ENCODE measurements at places on chromosomes 6 and 20.
A peak's percentile ranks its signal among the peaks of the same experiment; 100 is the strongest.

DNA sequence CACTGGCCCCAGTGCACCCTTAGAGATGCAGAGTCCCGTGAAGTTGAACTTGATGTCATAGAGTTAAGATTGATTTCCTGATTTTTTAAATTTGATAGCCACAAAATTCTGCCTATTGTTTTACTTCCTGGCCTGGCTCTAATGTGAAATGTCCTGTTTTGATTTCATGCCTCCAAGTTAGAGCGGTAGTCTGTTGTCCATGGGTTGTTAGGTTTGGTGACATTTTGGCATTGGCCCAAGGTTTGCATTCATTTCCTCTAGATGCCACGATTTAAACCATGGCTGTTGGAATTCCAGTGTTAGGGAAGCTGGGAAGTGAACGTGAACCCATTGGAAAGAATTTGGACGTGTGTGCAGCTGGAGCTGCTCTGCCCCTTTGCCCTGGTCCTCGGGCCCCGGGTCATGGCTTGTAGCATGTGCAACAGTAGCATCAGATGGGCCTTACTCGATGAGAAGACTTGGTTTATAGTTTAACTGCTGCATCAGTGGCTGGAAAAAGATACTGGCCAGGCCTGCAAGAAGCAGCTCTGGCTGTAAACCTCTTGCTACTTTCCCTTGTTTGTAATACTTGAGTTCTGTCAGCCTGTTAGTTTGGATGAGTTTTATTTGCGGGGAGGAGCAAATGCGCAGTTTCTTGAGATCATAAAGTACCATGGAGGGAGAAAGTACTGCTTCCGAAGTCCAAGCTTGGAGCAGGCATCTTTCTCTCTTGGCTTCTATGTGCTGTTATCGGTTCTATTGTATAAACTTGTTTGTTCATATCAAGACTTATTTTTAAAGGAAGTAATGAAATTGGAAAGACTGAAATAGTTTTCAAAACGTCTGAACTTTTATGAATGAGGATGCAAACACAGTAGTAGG is 121.4 kb upstream of the CLDN20 start:
- no peak for DNase-seq

DNA sequence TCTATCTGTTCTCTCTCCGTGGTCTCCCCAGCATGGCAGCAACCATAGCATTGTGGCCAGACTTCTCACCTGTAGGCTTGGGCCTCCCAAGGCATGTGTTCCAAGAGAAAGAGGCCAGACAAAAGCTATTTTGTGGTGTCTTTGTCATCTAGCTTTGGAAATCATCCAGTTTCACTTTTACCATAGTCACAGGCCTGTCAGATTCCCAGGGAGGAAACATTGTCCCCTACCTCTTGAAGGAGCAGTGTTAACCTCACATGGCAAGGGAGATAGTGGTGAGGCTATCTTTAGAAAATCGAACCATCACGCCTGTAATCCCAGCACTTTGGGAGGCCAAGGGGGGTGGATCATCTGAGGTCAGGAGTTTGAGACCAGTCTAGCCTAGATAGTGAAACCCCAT is 42.3 kb upstream of the RALGAPA2 start:
- DNase-seq: no peak

GRCh38 chr20:21339499-21339898 is 36.4 kb downstream of the XRN2 start:
- DNase-seq: no peak

DNA sequence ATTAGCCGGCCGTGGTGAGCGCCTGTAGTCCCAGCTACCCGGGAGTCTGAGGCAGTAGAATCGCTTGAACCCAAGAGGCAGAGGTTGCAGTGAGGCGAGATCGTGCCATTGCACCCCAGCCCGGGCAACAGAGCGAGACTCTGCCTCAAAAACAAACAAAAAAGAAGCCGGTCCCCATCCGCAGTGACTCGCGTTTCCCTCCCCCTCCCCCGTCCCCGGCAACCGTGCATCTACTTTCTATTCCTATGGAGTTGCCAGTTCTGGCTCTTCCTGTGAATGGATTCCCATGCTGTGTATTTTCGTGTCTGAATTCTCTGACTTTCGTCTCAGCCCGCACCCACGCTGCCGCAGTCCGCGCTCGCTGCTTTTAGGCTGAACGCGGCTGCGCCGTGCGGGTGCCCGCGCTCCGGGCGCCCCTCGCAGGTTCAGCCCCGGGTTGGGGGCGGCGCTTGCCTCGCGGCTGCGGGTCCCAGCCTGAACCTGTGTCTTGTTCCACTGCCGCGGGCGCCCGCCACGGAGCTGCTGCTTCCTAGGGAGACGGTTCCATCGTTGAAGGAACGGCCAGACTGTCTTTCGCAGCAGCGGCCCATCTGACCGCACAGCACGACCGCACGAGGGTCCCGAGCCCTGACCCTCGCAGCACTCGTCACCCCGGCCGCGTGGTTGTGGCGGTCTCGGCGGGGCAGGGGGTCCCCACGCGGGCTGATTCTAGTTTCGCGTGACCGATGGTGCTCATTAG is 1.1 kb upstream of the MRGBP start:
- peak; percentile 44 for DNase-seq

- DNase-seq: no peak
These were observed 28.2 kb upstream of the RPS6KA2 start for GRCh38 chr6:166655251-166655650.

DNA sequence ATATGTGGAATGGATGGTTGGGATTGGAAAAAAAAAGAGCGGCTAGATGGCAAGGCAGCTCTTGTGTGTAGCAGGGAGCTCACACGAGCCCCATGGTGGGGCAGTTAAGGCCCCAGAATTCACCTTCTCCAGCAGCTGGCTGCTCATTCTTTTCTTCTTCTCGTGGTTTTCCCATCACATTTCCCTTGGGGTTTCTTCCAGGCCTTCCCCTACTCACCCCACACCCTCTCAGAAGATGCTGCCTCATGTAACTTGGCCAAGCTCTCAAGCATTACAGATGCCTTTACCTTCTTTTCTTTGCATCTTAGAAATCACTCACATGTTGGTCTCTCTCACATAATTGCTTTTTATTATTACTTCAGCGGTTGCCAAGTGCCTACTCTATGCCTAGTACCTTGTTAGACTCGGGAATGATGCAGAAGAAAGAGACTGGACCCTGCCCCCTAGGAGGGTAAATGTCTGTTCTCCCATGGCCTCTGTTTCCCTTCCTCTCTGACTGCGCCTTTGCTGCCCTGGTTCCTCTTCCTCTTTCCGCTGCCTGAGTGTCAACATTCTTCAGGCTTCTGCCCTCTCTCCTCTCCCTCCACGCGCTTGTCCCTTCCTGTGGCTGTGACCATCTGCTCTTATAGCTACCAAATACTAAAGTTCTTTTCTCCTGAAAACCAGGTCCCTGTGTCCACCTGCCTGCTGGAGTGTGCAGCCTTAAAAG is 28.6 kb downstream of the PPARD start:
- no peak for DNase-seq

- no peak for DNase-seq
These were observed 142.0 kb downstream of the UST start for GRCh38 chr6:148888856-148889255.

- DNase-seq: no peak
These were observed 12.2 kb downstream of the SLC35F1 start for GRCh38 chr6:117919275-117919674.

GRCh38 chr6:34836008-34836407 is 44.1 kb downstream of the BLTP3A start:
- DNase-seq: no peak

DNA sequence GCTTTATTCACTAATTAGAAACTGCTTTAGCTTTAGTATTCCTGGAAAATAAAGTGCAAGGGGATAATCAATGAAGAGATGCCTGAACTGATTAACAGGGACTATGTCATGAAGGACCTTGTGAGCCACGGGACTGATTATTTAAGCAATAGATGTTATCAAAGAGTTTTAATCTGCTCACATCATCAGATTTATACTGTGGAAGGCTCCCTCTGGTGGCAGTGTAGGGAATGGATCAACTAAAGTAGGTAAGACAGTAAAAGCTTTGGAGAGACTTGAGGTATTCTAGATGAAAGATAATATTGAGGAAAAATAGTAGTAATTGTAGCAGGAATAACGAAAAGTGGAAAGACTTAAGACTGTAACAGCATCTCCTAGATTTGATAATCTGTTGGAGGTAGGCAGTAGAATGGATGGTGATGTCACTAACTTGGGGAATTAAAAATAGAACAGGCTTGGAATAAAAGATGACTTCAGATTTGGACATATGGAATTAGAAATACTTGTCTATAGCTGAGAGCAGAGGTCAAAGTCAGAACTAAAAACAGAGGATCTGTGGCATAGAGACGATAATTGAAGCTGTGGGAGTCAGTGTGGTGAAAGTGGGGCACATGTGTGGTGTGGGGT is 80.3 kb upstream of the HTR1E start:
- no peak for DNase-seq

DNA sequence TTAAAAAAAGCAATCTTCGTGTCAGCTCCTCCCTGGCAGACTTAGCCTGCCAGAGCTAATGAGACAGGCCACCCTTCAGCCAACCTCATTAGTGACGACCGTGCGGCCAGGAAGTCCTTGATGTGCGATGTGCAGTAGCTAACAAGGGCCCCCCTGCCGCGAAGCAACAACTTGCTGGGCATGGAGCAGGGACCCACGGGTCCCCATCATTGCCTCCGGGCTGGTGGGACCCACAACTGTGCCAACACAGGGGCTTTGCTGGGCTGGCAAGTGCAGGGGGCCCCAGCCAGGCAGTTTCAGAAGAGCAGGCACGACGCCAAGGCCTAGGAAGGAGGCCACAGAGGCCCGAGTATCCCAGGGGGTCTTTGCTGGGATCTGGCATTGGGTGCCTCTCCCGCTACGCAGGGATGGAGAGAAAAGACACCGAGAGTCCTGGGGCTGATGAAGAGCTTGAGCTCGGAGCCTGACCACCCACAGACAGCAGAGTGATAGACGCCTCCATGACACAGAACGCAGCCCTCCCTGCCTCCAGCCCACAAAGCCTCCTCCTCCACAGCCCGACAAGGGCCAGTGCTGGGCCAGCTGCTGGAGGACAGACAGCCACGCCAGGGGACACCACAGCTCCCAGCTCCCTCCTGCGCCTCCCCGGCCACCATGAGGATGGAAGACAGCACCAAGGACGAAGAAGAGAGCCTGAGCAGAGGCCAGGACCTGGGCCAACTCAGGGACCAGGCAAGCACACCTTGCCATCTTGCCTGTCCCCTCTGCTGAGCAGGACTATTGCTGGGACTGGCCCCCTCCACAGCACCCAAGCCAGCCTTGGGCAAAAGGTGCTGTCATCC is 96.6 kb downstream of the YTHDF1 start:
- DNase-seq: no peak

GRCh38 chr6:414447-414846 is 22.9 kb downstream of the IRF4 start:
- no peak for DNase-seq

DNA sequence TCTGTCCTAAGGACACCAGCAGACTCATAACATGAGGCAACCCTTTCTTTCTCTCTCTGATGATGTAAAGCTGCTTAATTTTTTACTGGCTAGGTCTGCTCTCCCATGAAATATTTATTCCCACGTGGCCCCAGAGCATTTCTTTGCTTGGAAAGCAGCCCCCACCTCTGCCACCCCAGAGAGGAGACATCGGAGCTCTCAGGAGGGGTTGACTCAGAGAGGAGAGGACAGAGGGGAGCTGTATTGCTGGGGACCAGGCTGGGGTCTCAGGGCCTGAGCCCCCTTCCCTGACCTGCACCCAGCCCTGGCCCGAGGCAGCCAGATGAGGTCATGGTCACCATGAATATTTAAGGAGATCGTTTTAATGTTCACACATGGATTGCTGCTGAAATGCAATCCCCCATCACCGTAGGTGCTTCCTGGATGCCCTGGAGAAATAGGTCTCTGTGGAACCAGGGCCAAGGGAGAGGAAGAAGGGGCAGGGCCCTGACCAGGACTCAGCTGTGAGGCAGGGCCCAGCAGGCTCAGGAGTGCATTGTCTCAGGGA is 117.5 kb downstream of the DLL1 start:
- DNase-seq: no peak

DNA sequence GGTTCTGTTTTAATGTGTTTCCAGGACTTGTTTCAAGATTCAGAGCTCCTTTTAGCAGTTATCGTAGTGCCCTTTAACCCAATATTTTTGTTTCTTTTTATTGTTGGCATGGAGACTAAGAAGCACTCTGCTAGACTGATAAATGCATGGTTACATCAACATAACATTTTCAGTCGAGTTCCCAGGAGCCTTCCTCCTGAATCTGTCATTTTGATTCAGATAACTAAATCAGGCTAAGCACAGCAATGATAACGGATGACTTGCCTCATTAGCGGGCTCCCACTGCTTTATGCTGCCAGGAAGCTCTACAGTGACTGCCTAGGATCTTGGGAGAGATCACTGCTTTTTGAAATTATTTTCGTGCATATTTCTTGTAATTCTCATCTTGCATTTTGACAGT is 772.8 kb upstream of the GJE1 start:
- DNase-seq: no peak

DNA sequence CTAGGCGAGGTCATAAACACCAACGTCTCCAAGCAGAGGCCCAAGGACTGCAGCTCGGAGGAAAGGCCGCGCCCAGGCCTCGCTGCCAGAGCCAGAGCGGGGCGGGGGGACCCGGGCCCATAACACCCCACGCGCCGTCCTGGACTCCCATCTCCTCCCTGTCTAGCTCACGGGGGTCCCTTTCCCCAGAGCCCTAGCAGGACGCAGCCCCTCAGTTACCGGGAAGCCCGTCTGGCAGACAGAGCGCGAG is 44.9 kb downstream of the MDFI start:
- no peak for DNase-seq

DNA sequence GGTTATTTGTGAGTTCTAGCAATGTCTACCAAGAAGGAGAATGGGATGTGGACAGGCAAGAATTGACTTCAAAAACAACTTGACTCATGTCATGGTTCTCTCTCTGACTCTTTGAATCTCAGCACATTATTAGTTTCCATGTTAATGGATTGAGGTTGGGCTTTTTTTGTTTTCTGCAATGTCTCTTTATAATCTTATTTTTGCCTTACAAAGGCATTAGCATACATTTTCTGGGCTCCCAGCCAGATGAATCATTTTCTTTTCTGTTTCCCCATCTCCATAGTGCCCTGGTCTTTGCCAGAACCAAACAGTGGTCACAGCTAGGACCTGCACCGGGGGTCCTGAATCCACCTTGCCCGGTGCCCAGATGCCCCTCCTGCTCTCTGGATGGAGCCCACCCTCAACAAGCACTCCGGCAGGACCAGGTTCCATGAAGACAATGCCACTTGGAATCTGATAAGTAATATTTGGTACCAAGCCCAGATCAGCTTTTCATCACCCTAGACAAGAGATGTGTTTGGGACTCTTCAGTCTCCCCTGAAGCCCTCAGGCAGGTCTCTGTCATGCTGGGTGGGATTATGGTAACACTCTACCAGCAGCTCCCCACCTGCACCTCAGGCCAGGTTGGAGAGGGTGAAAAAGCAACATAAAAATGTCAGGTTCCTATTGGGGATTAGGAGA is 266.7 kb upstream of the SULF2 start:
- no peak for DNase-seq

DNA sequence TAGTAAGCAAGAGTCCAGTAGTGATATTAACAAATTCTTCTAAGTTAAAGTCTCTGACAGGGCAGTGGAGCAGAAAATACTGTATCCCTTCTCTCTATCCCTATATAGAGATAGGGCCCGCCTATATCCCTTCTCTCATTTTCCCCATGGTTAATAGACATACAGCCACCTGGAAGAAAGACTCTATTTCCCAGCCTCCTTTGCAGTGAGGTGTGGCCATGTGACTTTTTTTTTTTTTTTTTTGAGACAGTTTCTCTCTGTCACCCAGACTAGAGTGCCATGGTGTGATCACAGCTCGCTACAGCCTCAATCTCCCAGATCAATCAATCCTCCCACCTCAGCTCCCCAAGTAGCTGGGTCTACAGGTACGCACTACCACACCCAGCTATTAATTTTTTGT is 16.7 kb upstream of the CDK5RAP1 start:
- no peak for DNase-seq
